SK-MEL-5 (cell line): ENCODE measurements at places on chromosomes 2 and 18.

DNA sequence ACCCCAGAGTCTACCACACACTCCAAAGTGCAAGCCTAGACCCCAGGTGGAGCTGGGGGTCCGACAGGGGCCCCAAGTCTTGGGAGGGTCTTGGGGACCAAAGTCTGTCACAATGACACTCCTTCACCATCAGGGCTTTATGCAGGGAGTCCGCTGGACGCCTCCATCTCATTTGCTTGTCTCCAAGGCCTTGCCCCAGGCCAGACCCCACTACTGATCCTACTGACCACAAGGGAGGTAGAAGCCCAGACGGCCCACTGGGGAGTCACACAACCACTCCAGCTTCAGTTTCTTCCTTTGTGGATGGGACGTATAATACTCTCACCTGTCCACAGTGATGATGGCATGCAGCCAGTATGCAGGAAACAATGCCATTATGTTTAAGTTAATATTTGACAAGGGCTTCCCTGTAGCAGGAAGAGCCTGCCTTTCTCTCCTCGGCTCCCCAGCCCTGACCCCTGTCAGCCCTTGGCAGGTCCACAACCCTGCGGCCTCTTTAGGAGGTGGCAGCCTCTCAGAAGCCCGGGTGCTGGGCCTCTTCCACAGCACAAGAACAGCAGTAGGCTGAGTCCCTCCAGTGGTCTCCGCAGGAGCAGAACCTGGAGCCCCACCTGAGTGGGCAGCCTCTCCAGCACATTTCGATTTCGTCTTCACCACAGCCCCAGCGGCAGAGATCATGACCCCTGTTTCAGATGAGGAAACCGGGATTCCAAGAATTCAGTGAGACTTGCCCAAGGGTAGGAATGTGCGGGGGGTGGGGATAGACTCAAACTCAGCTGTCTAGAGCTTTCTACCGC lies 6.5 kb downstream of the BIN1 start:
- DNase-seq, result no peak

GRCh38 chr2:1856922-1857321 lies 112.6 kb upstream of the PXDN start:
- DNase-seq, result no peak

DNA sequence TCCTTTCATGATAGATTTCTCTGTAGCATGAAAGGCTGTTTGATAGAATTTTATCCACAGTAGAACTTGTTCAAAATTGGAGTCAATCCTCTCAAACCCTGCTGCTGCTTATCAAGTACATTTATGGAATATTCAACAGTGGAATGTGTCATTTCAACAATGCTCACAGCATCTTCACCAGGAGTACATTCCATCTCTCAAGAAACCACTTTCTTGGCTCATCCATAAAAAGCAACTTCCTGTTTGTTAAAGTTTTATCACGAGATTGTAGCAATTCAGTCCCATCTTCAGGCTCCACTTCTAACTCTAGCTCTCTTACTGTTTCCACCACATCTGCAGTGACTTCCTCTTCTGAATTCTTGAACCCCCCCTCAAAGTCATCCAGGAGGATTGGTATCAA lies 29.4 kb downstream of the PDCL3 start:
- DNase-seq, result no peak

DNA sequence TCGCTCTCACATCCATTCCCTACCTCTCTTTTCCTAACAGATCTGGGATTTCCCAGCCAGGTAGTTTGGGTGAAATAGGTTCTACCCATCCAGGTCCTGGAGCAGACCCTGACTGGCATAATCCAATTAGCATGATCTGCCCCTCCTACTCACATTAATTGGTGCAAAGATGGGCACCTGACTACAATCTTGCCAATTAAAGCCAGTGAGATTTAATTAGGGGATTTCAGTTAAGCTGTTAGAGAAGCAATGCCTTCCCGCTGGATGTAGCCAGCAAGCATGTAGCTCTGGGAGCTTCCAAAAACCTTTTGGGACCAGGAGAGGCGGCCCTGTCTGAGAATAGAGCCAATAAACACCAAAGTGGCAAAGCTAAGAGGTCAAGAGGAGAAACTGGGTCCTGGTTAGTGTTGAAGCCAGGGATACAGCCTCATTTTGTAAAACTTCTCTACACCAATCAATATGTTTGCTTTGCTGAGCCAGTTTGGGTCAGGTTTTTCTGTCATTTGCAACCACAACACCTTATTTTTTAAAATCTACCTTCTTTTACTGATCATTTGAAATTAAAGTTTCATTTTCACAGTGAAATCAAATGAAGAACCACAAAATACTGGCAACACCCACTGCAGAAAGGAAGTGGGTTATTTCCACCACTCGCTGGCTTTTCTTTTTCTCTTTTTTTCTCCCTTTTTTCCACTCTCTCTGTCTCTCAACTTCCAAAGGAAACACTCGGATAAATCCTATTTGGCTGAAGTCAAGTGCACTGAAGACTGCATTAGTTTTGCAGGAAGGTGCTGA lies 3.2 kb upstream of the TTC39C start:
- DNase-seq, result no peak

- DNase-seq, result peak; percentile 61
Measured at GRCh38 chr18:76801567-76802505, 20.5 kb upstream of the ZNF236 start.

DNA sequence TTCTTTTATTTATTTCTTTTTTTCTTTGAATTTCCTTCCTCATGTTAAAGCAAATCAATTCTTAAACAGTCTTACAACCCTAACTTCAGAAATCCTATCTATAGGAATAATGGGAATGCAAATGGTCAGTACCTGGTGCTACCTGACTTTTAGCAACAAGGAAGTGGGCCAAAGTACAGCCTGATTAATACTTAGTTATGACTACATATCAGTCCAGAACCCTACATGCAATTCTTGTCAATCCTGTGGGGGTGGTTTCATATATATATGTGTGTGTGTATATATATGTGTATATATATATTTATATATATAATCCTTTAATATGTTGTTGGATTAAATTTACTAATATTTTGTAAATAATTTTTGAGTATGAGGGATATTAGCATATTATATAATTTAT lies 14.8 kb upstream of the TRAPPC8 start:
- no peak for DNase-seq

- DNase-seq, result no peak
Measured at GRCh38 chr18:68060871-68061270, 544.4 kb upstream of the DSEL start.

- peak; percentile 67 for DNase-seq
Measured at GRCh38 chr2:108169982-108170625, 69.7 kb upstream of the SULT1C3 start.

DNA sequence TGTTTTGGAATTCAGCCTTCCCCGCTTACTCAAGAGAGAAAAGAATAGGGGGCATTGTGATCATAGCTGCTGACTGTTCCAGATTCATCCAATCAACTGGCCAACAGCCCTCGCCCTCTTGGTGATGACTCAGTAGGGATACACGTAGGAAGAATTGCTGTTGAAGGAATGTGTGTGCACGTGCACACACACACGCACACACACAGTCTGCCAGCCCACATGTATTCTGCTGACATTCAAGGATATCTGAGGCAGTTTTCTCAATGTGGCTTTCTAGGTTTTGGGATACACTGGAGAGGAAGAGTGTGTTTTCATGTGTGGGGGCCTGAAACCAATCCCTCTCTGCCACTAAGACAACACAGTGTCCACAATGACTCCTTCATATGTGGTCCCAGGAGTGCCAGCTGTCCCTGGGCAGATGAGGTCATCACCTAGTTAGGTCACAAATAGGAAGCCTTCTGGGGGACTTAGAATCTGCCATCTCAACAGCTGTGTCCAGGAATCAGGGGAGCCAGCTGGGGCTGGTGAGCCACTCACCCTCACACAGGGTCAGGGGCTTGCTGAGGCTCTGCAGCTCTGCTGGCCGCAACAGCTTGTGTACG lies 352.6 kb downstream of the SS18 start:
- DNase-seq, result peak; percentile 71

- DNase-seq, result peak; percentile 75
Measured at GRCh38 chr2:27095745-27096651, 9.4 kb downstream of the KHK start.

DNA sequence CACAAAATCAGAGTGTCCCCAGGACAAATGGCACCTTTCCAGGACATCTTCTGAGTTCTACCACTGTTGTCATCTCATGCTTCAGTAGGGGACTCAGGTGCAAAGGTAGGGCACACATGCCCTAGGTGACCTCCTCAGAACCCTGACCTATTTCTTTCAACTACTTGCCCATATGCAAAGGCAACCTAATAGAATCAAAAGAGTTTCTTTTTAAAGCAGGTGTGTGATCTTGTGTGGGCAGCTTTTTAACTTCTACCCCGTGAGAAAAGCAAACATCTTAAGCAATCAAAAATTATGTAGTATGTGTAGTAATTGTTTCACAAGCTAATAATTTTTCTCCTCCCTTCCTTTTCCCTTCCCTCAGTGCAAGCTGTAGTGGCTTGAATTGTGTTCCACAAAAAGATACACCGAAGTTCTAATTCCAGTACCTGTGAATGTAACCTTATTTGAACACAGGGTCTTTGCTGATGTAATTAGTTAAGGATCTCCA lies 333.1 kb downstream of the RND3 start:
- DNase-seq, result no peak
